ENCODE measurements at places on chromosomes 16 and 17.

GRCh38 chr17:71432378-71433315 lies 688.2 kb upstream of the SOX9 start:
- DNase-seq = no peak

GRCh38 chr16:24150282-24150681 lies 105.9 kb upstream of the CACNG3 start:
- DNase-seq = no peak

GRCh38 chr16:10081201-10081940 lies 100.9 kb downstream of the GRIN2A start:
- DNase-seq = no peak

DNA sequence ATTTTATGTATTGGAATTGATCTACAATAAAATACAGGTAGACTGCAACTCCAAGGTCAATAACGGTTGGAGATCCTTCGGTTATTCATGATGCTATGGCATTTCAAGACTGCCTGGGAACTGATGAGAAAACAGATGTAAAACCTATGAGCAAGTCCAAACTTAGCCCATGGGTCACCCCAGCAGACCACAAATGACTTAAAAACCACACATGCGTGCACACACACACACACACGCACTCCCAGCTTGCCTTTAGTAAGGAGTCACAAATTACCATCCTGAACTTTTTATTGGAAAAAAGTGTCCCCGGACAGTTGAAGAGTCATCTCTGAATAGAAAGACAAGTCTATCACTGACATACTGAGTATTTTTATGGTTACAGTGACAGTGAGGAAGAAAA lies 26.7 kb downstream of the TRIM25 start:
- DNase-seq = no peak

- DNase-seq = no peak
Observed at GRCh38 chr17:6506679-6507231, 49.6 kb downstream of the PITPNM3 start.

DNA sequence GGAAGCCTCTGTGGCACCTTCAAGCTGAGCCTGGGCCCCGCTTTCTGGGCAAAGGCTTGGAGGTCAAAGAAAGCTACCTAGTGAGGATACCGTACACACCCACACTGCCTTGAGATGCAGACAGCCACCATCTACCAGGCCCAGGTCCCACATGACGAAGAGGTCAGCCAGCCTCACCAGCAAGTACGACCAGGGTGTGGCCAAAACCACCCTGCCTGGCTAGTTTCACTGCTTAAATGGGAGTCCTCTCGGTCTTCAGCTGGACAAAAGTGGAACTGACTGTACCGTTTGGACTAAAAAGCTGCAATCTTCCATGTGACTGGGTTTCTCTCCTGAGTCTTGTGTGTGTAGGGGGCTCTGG lies 21.6 kb downstream of the VASN start:
- DNase-seq = no peak

DNA sequence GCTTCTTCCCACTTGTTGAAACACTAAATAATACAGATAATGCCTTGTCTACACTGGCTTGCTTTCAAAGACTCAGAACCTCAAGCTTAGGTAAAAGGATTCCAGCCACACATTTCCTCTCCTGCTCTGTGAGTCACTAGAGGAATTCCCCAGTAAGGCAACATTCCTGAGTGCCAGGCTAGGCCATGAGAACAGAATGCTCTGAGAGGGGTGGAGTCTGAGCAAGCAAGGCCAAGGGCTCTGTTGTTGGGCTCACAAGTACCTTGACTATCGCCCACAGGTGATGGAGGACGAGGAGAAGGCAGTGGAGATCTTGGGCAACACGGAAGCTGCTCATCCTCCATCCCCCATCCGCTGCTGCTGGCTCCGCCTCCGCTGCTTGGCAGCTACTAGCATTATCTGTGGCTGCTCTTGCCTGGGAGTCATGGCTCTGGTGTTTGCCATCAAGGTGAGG lies 6.7 kb upstream of the PHKG2 start:
- no peak for DNase-seq

GRCh38 chr16:64269756-64270155 lies 852.1 kb downstream of the CDH11 start:
- no peak for DNase-seq

GRCh38 chr17:79796444-79796762 lies 474 bp downstream of the CBX8 start:
- no peak for DNase-seq

DNA sequence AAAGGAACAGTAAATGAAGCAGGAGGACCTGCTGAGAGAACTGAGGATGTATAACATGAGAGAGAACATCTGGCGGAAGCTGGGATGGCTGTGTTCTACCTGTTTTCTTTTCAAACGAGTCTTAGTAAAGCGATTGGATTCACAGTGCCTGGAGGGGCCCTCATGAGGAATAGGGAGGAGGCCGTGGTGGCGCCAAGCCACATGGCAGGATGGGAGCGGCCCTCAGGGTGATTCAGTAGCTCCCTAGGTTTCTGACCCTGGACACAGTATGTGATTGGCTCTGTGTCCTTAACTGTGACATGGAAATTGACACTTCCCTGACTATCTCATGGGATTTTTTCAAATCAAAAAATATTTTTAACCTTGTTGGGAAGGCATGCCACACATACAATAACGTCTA lies 32.1 kb downstream of the USP43 start:
- DNase-seq = no peak

GRCh38 chr16:75578212-75578611 lies 12.0 kb downstream of the GABARAPL2 start:
- DNase-seq = no peak

DNA sequence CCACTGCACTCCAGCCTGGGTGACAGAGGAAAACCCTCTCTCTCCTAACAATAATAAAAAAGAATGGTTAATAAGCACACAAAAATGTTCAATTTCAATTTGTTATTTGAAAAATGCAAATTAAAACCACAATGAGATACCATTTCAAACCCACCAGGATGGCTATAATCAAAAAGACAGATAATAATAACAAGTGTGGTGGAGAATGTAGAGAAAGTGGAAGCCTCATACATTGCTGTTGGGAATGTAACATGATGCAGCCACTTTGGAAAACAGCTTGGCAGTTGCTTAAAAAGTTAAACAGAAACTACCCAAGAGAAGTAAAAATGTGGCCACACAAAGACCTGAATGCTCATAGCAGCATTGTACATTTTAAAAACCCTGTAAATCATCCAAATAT lies 51.8 kb upstream of the MAP3K14 start:
- no peak for DNase-seq

DNA sequence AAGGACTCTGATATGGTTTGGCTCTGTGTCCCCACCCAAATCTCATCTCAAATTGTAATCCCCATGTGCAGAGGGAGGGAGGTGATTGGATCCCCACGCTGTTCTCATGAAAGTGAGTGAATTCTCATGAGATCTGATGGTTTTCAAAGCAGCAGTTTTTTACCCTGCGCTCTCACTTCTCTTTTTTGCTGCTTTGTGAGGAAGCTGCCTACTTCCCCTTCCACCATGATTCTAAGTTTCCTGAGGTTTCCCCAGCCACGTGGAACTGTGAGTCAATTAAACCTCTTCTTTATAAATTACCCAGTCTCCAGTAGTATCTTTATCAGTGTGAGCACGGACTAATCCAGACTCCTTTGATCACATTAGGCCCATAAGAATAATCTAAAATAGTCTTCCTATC lies 719.7 kb upstream of the CDH8 start:
- DNase-seq = no peak

DNA sequence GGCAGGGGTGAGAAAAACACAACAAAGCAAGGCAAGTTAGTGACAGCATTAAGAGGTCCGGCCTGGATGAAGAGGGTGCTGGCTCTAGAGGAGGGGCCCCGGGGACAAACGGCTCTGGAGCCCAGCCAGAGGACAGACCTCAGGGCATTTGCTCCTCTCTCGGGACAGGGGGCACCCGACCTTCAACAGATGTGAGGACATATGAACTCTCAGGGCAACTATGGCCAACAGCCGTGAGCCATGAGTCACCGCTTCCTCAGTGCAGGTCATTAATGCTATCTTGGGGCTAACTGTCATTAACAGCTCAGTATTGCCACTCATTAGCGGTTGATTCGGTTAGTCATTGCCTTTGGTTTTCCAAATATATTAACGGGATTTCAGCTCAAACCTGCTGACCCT lies 9.7 kb upstream of the ARL5C start:
- no peak for DNase-seq

DNA sequence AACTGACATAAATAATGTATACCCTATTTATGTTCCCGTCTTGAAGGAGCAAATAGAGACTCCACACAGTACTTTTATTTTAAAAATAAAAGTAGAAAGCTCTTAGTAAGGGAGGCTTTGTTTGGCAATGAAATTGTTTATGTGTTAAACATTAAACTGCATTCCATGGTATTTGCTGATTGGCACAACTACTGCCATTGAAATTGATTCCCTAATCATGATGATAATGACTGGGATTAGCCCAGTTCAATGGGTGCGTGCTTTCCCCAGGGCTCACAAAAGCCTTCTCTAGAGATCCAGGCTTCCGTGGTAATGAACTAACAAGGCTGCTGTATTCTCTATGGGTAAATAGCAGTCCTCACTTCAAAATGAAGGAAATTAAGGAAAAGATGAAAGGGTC lies 67.5 kb downstream of the GPRC5B start:
- DNase-seq = no peak

DNA sequence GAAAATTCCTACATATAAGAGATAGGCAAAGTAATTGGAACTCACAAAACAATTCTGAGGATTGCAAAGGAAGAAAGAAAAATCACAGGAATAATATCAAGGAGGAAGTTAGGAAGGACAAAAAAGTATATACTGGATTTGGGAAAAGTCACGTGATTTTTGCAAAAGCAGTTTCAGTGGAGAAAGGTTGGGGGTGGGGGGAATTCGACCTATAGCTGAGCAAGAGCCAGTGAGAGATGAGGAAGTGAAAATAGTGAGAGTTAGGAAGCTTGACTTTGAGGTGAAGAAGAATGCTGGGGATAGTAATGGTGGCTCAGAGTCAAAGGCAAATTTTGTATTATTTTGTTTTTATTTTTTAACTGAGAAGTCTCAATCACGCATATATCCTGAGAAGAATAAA lies 438.0 kb upstream of the PMFBP1 start:
- DNase-seq = no peak

DNA sequence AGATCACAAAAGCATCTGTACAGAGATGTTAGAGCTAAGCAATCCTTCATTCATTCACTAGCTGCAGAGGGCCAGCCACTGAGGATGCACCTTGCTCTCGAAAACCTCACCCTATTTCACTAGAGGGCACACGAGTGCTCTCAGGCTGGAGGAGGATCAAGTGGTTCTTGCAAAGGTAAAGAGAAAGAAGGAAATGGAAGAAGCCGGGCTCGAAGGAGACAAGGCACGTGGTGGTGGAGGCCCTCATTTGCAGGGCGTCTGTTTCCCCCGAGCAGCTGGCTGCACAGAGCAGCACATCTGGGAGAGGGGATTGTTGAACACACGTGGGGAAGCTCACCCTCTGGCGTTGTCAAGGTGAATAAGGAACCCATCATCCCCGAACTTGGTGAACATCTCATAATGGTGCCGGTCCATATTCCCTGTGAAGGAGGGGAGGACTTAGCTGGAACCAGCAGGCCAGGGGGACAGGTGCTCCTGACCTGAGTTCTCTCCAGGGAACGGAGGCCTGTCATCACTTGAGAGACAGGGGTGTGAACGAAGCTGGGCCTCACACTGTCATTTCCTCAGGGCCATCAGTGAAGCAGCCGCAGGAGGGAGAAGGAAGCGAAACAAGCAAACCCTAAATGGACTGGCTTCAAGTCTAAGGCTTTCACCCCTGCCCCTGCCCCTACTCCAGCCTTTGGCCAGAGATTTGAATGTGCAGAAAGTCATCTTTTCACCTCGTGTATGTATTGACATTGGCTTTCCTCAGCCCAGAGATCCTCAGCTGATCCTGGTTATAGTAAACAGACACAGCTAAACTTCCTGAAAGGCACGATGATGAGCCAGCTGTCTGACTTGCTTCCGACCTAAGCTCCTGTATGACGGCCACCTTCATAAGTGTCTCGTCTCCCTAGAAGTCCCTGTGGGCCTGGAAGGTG lies 27.6 kb downstream of the PRKAR1A start:
- DNase-seq = no peak

GRCh38 chr17:9766970-9767369 lies 24.4 kb downstream of the DHRS7C start:
- DNase-seq = no peak

DNA sequence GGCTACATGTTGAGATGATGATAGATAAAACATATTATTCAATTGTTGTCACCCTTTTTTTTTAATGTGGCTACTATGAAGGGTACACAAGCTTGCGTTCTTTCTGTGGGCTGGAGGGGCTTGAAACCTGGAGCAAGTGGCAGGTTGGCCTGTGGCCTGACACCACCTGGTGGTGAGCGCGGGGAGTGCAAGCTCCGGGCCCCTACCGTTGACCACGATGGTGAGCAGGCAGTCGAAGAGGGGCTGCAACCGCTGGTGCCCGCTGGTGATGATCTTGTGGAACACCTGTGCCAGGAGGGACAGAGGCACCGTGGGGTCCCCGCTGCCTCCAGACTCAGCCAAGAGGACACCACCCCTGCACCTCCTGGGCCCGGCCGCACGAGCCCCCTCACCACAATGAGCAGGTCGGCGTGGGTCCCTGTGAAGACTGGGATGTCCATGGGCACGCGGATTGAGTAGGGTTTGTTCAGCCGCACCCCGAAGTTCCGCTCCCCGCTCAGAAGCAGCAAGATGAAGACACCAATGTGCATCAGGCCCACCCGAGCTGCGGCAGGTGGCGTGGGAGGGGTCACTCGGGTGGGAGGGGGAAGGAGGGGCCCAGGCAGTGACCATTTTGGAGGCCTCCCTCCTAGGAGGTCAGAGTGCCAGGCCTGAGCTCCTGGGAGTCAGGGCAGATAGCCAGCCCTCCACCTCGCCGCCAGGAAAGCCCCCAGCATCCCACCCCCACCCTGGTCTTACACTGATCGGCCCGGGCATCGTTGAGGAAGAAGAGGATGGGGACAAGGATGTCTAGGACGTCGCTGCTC lies 14.4 kb downstream of the HID1 start:
- DNase-seq = no peak

- DNase-seq = no peak
Observed at GRCh38 chr16:82936941-82937551, 310.3 kb downstream of the CDH13 start.

GRCh38 chr17:76697702-76698465 lies 12.9 kb downstream of the MXRA7 start:
- DNase-seq = no peak

Measured in NCI-H2029 treated with DMSO at 0.1 percent for 48 hours (cell line).